IMR-90 (cell line): ENCODE measurements at places on chromosomes 4 and X. TPM values are rescaled to one million over a fixed set of nuclear protein-coding genes. Genes with fewer than 3 reads are reported as not detected.

GRCh38 chr4:176874721-176875445 lies 82.2 kb upstream of the VEGFC start:
- DNase-seq: no peak

DNA sequence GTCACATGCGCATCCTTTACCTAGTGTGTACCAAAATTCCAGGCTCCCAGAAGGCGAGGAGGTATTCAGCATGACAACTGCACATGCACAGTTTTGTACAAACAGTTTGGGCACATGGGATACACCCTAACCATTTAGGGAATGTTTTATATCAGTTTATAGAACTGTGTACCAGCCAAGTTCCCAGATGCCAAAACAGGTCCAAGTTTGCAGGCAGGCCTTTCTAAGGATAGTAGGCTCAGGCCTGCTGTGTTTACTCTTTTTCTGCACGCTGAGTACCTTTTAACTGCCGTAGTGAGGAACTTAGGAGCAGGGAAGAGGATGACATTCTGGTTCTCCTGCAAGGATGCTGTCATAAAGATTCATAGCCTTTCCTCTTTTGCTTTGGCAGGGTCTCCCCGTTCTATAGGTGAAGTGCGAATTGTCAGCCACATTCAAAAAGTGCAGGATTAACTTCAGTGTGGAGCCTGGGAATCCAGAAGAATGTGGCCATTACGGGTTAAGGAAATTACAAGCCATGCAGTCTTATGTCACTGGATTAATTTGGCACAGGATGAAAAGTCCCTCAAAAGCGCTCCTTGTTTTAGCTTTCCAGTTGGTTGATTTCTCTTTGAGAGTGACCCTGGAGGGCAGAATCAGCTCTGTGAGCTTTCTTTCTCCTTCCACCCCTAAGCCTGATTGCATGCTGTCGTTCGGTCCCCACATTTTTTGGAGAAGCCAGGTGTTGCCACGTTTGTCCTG lies 259.8 kb downstream of the ARHGAP10 start:
- DNase-seq: no peak

GRCh38 chr4:123588631-123589241 lies 192.1 kb downstream of the SPRY1 start:
- DNase-seq: peak; percentile 60

- no peak for DNase-seq
Measured at GRCh38 chrX:129077424-129078170, 445.7 kb downstream of the SMARCA1 start.

DNA sequence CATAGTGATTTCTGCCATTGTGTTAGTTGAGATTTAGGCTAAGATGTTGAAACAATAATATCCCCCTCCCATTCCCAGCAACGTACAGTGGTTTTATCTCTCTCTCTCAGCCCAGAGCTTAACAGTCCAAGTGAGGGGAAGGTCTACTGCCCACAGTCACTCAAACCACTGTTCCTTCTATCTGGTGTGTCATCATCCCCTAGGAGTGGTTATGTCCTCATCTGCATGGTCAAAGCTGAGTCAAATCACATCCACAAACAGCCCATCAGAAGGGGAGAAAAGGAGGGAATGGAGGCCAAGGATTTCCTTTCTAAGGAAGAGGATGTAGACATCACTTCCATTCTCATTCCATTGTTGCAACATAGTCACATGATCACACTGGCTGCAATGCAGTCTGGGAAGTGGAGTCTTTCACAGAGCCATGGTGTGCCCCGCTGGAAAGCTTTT lies 42.8 kb upstream of the CHRNA9 start:
- peak; percentile 12 for DNase-seq

The GNPDA2 gene
- 13.4 and 23.1 TPM in 2 replicates for total RNA-seq

DNA sequence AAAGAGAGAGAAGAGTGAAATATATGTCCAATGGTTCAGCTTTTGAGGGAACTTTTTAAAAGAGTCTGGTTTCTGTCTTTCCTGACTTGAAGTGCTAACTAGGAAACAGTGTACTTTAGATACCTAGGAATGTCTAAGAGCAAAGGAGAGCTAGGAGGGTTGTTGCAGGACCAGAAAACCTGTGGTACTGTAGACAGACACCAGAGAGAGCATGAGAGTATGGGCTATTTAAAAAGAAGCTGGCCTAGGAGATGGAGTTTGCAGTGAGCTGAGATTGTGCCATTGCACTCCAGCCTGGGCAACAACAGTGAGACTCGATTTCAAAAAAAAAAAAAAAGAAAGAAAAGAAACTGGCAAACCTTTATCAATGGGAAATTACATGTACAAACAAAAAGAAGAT lies 223.9 kb downstream of the FAT4 start:
- DNase-seq: no peak

DNA sequence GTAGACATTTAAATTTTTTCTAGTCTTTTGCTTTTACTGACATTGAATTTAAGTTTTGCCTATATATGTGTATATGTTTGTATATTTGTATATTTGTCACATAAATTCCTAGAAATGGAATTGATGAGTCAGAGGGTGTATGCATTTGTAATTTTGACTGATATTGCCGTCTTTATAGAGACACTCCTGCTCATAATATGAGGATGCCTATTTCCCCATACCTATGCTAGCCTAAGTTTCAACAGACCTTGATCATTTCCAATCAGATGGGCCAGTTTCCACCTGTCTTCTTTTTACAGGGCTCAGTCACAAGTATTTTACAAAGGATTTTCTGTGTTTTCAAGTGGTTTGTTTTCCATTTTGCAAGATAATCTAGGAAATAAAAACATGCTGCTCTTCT lies 10.8 kb downstream of the PDLIM5 start:
- no peak for DNase-seq

The LRIT3 gene
- total RNA-seq: not detected in 2 replicates
